CD8-positive, alpha-beta memory T cell (primary cell): ENCODE measurements at places on chromosomes 4 and X. TPM values are rescaled to one million over a fixed set of nuclear protein-coding genes. Genes with fewer than 3 reads are reported as not detected.

GRCh38 chr4:99078931-99079624, 9.5 kb downstream of the ADH5 start:
- H3K4me1 ChIP-seq = no peaks in the 10 kb centered on the region
- H3K27me3 ChIP-seq = no peaks in the 10 kb centered on the region
- no peak overlapping the region for H3K4me3 ChIP-seq
- H3K27ac ChIP-seq = no peak overlapping the region
- DNase-seq = no peak

CT45A1 gene
- not detected for total RNA-seq

- no peak overlapping the region for H3K27ac ChIP-seq
- no peak overlapping the region for H3K4me3 ChIP-seq
- H3K4me1 ChIP-seq = no peaks in the 10 kb centered on the region
- H3K27me3 ChIP-seq = no peaks in the 10 kb centered on the region
- H3K36me3 ChIP-seq = no peaks in the 10 kb centered on the region
Measured at GRCh38 chrX:17621566-17622270, 115.6 kb upstream of the SCML1 start.

DNA sequence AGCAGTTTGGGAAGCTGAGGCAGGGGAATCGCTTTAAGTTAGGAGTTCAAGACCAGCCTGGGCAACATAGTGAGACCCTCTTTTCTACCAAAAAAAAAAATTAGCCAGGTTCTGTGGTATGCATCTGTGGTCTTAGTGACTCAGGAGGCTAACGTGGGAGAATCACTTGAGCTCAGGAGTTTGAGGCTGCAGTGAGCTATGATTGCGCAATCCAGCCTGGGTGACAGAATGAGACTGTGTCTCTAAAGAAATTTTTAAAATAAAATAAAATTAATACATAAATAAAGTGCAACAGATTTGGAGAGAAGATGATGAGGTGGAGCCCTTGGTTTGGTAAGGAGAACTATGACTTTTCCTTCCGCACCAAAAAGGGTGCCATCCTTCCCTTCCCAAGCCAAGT, 436.9 kb downstream of the NLGN4X start:
- no peaks in the 10 kb centered on the region for H3K36me3 ChIP-seq
- no peak overlapping the region for H3K4me3 ChIP-seq
- H3K4me1 ChIP-seq = no peaks in the 10 kb centered on the region
- DNase-seq = no peak
- H3K27ac ChIP-seq = no peak overlapping the region

- DNase-seq = no peak
- no peaks in the 10 kb centered on the region for H3K36me3 ChIP-seq
- H3K27me3 ChIP-seq = no peaks in the 10 kb centered on the region
- no peaks in the 10 kb centered on the region for H3K4me1 ChIP-seq
- H3K4me3 ChIP-seq = no peak overlapping the region
- H3K27ac ChIP-seq = no peak overlapping the region
Measured at GRCh38 chrX:15931362-15931761, 76.7 kb upstream of the AP1S2 start.

GRCh38 chr4:172153719-172154118, 340.5 kb downstream of the GALNTL6 start:
- H3K27ac ChIP-seq = no peak overlapping the region
- H3K4me1 ChIP-seq = no peaks in the 10 kb centered on the region
- H3K27me3 ChIP-seq = no peaks in the 10 kb centered on the region
- DNase-seq = no peak

DNA sequence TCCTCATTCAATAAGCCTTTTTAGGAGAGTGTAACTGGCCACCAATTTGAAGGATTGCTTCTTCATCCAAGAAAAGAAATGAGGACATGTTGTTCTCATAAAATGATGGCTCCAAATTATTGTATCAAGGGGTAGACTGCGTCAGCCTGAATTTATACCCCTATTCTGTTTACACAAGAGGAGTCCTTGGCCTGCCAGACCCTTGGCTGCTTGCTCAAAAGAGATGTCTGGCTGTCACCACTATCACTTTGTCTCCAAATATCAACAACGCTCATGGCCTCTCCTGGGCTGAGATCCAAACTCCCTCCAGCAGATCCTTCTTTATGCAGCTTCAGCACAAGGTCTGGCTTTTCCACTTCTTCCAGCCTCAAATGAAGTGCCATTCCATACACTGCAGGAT, 127.9 kb downstream of the OR13H1 start:
- H3K4me3 ChIP-seq = no peak overlapping the region
- no peaks in the 10 kb centered on the region for H3K36me3 ChIP-seq
- H3K4me1 ChIP-seq = no peaks in the 10 kb centered on the region
- no peak overlapping the region for H3K27ac ChIP-seq
- no peaks in the 10 kb centered on the region for H3K27me3 ChIP-seq

PDZD4 gene
- 2.3 TPM for total RNA-seq

GRCh38 chrX:14504960-14505538, 24.3 kb upstream of the GLRA2 start:
- H3K4me1 ChIP-seq = no peaks in the 10 kb centered on the region
- H3K36me3 ChIP-seq = no peaks in the 10 kb centered on the region
- DNase-seq = no peak

F11 gene
- not detected for total RNA-seq

GRCh38 chr4:99642725-99643489, 14.7 kb downstream of the C4orf54 start:
- H3K27ac ChIP-seq = no peak overlapping the region
- no peak for DNase-seq
- no peaks in the 10 kb centered on the region for H3K4me1 ChIP-seq
- H3K4me3 ChIP-seq = no peak overlapping the region
- no peaks in the 10 kb centered on the region for H3K36me3 ChIP-seq
- no peaks in the 10 kb centered on the region for H3K27me3 ChIP-seq

DNA sequence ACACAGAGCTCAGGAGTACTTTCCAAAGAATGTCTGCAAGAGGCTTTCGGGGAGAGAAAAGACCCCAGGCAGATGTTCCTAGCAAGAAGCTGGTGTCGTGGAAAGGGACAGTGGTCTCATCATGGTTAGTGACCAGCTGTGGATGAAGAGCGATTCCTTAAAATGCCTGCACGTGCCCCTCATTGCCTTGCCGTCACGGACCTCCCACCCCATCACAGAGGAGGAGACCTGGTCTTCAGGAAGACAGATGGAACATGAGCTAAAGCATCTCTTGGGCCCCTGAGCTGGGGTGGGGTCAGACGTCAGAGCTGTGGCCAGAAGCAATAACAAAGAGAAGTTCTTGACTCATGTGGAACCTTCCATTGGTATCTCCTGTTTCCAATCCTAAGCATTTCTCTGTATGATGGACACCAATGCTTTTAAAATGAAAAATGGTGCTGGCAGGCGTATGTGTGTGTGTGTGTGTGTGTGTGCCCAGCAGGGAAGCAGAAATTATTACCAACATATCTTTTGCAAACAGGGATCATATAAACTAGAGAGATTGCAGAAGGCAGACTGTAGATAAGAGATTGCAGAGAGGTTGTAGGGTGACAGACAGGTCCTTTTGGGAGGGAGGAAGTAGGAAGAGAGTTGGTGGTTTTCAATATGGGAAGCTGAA, 25.2 kb upstream of the ASMTL start:
- no peak overlapping the region for H3K27ac ChIP-seq
- peaks cover 14% of the 10 kb centered on the region for H3K36me3 ChIP-seq
- H3K4me1 ChIP-seq = peaks cover 76% of the 10 kb centered on the region
- no peaks in the 10 kb centered on the region for H3K27me3 ChIP-seq

GRCh38 chr4:123876143-123876542, 479.5 kb downstream of the SPRY1 start:
- no peak overlapping the region for H3K27ac ChIP-seq
- H3K4me1 ChIP-seq = no peaks in the 10 kb centered on the region
- no peaks in the 10 kb centered on the region for H3K36me3 ChIP-seq
- H3K27me3 ChIP-seq = no peaks in the 10 kb centered on the region

DNA sequence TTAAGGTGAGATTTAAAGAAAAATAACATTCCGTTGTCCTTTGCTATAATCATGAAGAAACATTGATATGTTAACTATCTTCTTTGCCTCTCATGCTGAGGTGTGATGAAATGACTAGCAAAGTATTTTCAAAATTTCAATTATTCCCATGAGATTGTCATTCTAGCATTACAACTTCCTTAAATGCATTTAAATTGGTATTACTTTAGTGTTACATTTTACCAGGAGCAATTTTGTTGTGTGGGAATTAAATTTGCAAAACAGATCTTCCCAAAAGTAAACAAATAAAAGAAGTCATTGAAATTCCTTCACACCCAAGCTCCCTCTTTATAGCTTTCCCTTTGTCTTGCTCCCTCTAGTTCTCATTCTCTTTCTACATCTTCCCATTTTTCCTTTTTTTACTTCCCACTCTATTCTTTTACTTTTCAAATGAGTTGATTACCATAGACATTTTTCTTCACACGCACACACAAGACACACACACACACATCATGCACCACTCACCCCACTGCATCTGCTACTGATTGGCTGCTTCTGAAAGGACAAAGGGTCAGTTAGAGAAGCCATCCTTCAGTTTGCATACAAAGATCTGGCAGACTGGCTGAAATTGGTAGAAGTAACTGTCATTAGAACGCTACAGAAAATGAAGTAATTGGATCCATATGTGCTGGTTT, 10.0 kb upstream of the APELA start:
- no peaks in the 10 kb centered on the region for H3K27me3 ChIP-seq
- DNase-seq = no peak
- no peak overlapping the region for H3K27ac ChIP-seq
- H3K4me1 ChIP-seq = no peaks in the 10 kb centered on the region

GRCh38 chr4:48187813-48188212, 53.8 kb upstream of the TXK start:
- no peaks in the 10 kb centered on the region for H3K36me3 ChIP-seq
- no peak overlapping the region for H3K27ac ChIP-seq
- H3K4me1 ChIP-seq = no peaks in the 10 kb centered on the region
- H3K27me3 ChIP-seq = no peaks in the 10 kb centered on the region
- DNase-seq = no peak

VCX3B gene
- not detected for total RNA-seq

- no peak for DNase-seq
- H3K27me3 ChIP-seq = no peaks in the 10 kb centered on the region
- no peak overlapping the region for H3K4me3 ChIP-seq
- no peak overlapping the region for H3K27ac ChIP-seq
- no peaks in the 10 kb centered on the region for H3K4me1 ChIP-seq
Measured at GRCh38 chrX:54979432-54979831, 14.6 kb downstream of the PFKFB1 start.

DNA sequence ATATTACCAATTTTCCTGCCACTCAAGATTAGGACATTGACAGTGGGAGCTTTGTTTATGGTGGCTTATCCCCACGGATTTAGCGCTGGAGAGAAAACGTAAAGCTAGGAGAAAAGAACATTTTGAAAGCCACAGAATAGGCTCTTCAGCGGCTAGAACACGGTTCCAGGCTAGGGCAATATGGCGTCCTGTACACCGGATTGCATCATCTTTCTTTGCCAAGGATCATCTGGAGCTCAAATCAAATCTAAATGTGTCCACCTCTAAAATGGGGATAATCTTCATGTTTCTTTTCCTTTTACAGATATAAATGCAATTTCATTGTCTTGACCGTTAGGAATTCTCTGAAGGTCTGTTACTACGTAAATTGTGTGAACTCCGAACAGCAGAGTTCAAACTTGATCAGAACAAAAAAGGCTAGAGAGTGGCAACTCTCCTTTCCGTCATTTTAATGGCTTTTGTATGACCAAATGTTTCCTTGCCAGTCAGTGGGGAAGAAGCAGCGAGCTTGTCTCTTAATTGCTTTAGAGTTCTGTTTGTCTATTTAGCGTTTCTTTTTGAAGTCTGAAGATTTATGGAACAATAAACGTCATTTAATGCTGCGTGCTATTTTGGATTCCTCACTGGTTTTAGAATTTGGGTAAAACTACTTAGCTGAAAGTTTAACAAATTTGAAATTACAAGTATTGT, 2.6 kb upstream of the WWC2 start:
- no peaks in the 10 kb centered on the region for H3K36me3 ChIP-seq
- no peaks in the 10 kb centered on the region for H3K27me3 ChIP-seq
- no peak overlapping the region for H3K4me3 ChIP-seq
- no peak for DNase-seq
- H3K4me1 ChIP-seq = peaks cover 5% of the 10 kb centered on the region
